T-helper 2 cell (primary cell): ENCODE measurements at places on chromosomes 5 and 9.

DNA sequence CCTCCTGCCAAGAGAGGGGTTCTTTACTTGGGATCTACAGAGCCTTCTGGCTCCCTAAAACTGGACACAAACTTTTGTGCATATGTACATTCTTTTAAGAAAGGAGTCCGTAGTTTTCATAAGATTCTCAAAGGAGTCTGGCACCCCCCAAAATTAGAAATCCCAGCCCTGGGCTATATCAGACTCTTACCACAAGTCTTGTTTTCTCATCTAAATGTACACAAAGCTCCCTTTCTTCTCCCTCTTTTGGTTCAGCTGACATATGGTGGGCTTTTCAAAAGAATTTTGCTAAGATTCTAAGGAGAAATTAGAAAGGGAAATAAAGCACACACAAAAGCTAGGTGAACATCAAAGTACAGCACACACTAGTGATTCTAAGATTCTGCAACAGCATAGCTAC, 114.4 kb downstream of the ENC1 start:
- no peak for DNase-seq

DNA sequence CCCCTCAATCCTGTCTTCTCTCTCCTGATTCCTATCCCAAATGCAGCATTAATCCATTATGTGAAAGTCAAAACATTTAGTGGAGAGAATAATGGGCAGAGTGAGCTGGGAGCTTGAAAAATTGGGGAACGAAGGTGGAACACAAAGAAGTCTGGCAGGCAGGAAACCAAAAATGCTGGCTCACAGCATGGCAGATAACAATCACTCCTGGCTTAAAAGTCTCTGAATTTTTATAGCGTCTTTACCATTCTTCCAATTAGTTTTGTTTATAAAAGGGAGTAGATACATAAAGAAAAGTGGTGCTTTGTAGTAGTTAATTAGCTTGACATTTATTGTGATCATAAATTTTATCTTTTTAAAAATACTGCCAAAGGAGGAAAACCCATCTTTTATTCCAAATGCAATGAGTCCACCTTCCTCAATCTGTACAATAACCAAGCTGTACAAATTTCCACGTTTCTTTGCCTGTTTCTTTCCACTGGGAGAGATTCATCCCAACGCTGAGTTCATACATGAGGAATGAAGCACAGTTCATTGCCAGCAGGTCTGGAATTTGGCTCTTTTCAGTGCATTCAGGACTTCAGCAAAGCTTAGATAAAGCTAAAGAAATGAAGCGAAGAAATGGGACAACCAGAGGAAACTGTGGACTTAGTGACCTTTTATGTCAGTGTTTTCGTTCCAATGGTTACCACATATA, 174.7 kb downstream of the HMHB1 start:
- DNase-seq, result no peak

DNA sequence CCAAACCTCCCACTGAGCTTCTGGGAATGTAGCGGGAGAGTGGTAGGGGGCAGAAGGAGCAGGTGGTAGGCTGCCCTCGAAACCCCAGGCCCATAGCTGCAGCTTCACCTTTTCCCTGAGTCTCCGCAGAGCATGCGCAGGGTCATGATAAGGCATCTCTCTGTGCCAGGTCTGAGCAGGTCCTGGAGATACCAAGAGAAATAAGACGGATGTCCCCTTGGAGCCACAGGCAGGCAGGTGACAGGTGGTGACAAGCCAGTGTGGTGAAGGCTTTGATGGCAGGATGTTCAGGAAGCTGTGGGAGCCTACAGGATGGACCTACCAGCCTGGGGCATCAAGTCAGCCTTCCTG, 68.1 kb downstream of the HMCN2 start:
- DNase-seq, result no peak

DNA sequence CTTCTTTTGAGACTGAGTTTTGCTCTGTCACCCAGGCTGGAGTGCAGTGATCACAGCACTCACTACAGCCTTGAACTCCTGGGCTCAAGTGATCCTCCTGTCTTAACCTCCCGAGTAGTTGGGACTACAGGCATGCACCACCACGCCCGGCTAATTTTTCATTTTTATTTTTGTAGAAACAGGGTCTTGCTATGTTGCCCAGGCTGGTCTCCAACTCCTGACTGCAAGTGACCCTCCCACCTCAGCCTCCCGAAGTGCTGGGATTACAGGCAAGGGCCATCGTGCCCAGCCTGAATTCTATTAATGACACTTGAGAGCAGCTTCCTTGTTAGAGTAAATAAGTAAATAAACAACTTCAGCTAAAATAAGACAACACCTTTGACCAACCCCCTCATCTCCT, 12.3 kb downstream of the ROR2 start:
- DNase-seq, result no peak

- no peak for DNase-seq
These were observed 385.2 kb downstream of the PLK2 start for GRCh38 chr5:58074717-58075116.

- DNase-seq, result no peak
These were observed 26.8 kb downstream of the FYB1 start for GRCh38 chr5:39192450-39193160.

DNA sequence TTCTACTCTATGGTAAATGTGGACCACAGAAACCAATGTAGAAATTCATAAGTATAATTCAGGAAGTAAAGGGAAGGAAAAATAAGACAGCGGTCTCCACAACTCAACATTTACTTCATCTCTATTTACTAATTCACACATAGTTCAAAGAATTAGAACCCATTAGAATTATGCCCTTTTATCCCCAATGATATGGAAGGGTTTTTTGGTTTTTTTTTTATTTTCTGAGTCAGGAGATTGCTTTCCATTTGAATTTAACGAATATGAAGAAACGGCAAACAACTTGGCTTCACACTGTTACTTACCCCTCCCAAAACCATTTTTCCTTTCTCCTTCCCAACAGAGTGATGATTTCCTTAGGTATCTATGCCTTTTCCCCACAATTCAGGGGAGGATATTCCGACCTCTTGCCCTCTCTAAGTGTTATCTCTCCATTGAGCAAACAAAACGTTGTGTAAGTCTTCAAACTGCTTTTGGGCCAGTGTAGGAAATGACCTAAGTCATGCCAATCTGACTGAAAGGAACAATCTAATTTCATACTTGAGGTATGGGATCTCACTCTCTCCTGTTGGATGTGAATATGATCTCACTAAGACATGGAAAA, 72.0 kb downstream of the CETN3 start:
- no peak for DNase-seq

- no peak for DNase-seq
These were observed 62.0 kb downstream of the SHB start for GRCh38 chr9:38007016-38007415.

GRCh38 chr5:123478546-123478945, 33.4 kb upstream of the CSNK1G3 start:
- DNase-seq, result no peak

DNA sequence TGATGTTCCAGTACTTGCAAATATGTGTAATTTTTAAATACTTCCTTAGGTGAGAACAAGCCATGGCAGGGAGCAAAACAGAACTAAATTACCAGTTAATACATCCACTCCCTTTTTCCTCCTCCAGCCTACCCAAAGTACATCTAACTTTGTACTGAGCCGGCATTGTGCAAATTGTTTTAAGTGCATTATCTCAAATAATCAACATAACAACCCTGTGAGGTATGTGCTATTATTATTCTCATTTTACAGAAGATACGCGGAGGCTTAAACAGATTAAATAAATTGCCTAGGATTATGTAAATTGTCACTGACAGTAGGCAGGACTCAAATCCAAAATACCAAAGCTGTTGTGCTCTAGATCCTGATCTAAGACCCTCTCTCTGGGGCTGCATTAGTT, 55.5 kb upstream of the KLF4 start:
- no peak for DNase-seq

GRCh38 chr9:32701321-32702022, 66.0 kb upstream of the TAF1L start:
- no peak for DNase-seq

DNA sequence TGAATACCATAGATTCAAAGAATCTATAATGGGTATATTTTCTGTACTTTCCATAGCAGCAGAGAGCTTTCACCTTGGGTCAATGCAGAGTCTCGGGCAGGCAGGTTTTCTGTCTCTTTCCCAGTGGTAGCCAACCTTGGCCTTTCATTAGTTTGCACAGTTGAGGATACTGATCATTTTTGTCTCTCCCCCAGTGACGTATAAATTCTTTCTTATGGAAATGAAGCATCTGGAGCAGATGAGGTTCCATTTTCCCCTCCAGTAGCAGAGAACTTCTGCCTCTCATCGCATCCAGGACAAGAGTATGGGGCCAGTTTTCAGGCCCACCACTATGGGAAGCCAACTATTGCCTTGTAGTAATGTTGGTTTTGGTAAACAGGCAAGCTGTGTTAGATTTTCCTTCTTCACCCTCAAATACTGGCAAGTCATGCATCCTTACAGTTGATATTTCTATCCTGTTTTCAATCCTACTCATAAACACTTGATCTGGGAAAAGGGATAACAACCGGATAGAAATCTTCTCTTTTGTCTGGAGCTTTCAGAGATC, 845.2 kb upstream of the CDH18 start:
- DNase-seq, result no peak

DNA sequence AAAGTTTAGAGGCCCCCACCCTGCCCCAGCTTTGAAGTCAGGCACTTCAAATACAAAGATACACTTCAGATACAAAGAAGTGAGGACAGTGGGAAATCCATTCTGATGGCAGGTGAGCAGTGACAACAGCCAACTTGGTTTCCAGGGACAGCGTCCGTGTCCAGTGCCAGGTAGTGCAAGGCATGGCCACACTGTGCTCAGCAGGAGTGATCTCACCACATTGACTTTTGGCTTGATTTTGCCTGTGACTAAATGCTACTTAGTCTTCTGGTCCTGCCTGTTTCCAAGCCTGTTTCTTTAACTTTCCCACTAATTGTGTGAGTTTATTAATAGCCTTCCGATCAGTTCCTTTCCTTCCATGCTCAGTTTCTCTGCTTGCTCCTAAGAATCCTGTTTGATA, 72.6 kb upstream of the PALM2AKAP2 start:
- no peak for DNase-seq

DNA sequence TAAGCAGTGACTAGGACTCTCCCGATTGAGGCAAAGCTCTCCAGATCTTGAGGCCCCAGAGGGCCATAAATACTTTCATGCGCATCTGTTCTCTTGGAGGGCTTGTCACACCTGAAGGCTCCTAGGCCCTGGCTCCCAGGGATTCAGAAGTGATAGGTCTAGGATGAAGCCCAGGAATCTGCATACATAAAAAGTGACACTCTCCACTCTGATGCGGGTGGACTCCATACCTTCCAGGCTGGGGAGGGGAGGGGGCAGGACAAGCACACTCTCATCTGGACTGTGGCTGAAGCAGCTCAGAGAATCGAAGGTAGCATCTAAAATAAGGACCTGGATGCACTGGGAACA, 9.1 kb upstream of the CYSTM1 start:
- no peak for DNase-seq

DNA sequence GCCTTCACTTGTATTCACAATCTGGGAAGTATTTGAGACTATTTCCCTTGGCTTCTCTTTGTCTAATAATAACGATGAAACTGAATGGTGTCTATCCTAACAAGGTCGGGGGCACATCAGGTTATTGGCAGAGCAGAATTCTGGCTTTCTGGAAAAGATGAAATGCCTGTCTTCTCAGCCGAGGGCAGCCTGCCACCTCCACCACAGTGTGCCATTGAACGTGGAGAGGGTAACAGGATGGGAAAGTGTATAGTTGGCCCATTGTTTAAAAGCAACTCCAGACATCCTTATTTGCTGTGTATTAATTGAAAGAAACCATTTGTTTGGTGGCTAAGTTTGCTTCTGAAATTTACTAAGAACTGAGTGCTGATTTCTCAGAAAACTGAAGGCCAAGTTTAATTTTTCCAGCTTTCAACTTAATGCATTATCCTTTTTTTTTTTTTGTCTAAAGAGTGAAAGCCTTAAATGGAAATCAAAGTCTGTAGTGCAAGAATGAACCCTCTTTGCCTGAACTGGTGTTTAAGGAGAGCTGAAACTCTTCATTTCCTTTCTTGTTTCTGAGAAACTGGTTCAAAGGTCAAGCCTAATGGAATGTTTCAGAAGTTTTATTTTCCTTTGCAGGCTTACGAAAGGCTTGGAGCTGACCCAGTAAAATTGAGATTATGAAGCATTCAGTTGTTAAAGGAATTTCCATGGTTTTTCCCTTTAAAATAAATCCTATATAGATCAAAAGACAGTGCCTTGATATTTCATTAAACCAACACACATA, 563.7 kb upstream of the DAP start:
- DNase-seq, result no peak

DNA sequence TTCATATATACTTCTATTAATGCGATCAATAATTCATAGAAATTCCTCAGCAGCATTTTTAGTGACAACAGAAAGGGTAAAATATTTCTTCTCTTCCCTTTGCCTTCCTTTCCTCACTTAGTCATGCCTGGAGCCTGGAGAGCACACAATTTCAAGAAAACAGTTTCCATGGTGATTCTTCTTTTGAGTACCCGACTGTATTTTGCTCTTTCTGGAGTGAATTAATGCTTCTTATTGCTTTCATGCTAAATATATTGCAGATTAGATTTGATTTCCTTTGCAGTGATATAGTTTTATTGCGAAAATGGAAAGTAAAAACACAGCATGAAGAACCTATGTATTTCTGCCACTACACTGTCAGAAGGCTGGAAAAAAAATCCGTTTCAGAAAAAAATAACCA, 153.5 kb downstream of the PPP2R2B start:
- DNase-seq, result no peak

DNA sequence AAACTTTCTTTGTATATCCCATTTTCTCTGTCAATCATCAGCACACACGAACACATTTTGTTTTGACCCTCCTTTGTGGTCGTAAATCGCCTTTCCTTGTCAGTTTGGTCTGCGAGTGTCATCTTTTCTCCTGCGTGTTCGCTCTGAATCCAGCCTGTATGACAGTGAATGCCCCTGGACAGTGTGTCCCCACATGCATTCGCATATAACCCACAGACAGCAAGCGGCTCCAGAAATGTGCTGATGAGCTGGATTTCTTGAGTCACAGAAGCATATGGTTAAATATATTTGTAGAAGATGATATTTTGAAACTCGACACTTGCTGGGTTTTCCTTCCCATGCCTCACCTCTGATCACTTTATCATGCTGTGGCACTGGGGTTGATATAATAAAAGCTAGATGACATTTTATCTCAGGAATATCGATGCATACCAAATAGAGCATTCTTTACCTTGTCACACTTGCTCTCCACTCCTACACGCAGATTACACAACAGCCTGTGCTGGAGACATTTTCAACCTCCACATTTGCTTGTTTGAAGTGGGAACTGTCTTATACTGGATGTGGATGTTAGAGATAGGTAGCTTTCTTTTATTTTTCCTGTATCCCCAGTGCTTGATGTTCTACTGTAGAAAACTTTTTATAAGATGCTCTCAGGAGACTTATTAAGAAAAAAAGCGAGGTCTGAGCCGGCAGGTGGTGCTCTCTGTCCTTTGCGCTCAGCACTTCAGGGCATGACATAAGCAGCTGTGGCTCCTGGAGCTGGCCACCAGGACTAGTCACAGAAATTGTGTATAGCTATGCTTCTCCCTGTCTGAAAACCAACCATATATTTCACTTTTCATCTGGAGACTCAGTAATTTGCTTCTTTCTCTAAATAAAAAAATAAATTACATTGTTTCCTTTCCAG, 215.1 kb downstream of the SH3GL2 start:
- DNase-seq, result no peak
